ENCODE measurements at places on chromosomes 5 and 9.

DNA sequence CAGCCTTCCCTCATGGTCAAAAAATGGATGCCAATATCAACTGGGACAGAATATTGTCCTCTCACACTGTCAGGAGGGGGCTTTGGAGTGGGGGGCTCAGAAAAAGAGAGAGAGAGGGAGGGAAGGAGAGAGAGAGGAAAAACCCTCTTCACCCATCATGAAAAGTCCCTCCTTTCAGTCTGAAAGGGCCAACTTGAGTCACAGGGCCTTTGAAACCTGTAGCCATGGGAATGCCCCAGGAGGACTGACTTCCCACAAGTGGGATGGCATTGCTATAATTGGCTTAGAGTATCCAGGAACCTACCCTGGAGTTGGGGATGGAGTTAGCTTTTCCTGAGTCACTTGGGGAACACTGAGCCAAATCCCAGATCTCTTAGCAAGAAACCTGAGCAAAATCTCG lies 41.2 kb downstream of the DNAJC21 start:
- no peak overlapping the region for H3K4me3 ChIP-seq
- H3K27ac ChIP-seq = no peak overlapping the region
- no peak for DNase-seq

DNA sequence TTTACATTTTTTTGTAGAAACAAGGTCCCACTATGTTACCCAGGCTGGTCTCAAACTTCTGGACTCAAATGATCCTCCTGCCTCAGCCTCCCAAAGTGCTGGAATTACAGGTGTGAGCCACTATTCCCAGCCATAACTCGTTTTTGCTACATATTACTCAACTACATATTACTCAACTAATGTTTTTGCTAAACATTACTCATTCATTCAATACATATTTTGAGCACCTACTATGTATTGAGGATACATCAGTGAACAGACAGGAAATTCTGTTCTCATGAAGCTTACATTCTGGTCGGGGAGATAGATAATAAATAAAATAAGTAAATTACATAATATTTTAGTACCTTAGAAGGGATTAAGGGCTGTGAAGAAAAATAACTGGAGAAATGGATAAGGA lies 34.9 kb upstream of the STOM start:
- H3K27ac ChIP-seq = no peak overlapping the region
- no peaks in the 10 kb centered on the region for H3K36me3 ChIP-seq
- H3K4me3 ChIP-seq = no peak overlapping the region
- peaks cover 2% of the 10 kb centered on the region for H3K27me3 ChIP-seq

- no peaks in the 10 kb centered on the region for H3K36me3 ChIP-seq
- DNase-seq = no peak
- no peak overlapping the region for H3K4me3 ChIP-seq
- H3K4me1 ChIP-seq = no peaks in the 10 kb centered on the region
Observed at GRCh38 chr5:91865915-91866314, 482.8 kb upstream of the ARRDC3 start.

- peak; percentile 78 for DNase-seq
- H3K4me1 ChIP-seq = peaks cover 25% of the 10 kb centered on the region
- no peaks in the 10 kb centered on the region for H3K36me3 ChIP-seq
Observed at GRCh38 chr9:133163504-133164172, at the start of gene GBGT1. Gene GBGT1 (minus strand): TSS chr9:133163914. CDS start chr9:133162412, 1,502 bp downstream.

- H3K4me1 ChIP-seq = no peaks in the 10 kb centered on the region
- H3K27me3 ChIP-seq = no peaks in the 10 kb centered on the region
- no peaks in the 10 kb centered on the region for H3K36me3 ChIP-seq
- no peak for DNase-seq
Observed at GRCh38 chr5:66426259-66427138, 169.7 kb upstream of the MAST4 start.

Data from Karpas-422 (cell line).